ENCODE measurements at places on chromosomes 7 and 10.

GRCh38 chr10:127207081-127207480, 10.7 kb upstream of the INSYN2A start:
- DNase-seq: no peak

- no peak for DNase-seq
Measured at GRCh38 chr7:40199076-40199802, 64.4 kb downstream of the SUGCT start.

GRCh38 chr10:124271676-124272075, 147.0 kb downstream of the OAT start:
- no peak for DNase-seq

GRCh38 chr7:90788052-90788451, 191.9 kb downstream of the CDK14 start:
- DNase-seq: no peak

- DNase-seq: no peak
Measured at GRCh38 chr7:150717814-150718420, 1.5 kb downstream of the GIMAP1 start.

GRCh38 chr10:98424295-98425254, 9.6 kb upstream of the PYROXD2 start:
- DNase-seq: no peak

DNA sequence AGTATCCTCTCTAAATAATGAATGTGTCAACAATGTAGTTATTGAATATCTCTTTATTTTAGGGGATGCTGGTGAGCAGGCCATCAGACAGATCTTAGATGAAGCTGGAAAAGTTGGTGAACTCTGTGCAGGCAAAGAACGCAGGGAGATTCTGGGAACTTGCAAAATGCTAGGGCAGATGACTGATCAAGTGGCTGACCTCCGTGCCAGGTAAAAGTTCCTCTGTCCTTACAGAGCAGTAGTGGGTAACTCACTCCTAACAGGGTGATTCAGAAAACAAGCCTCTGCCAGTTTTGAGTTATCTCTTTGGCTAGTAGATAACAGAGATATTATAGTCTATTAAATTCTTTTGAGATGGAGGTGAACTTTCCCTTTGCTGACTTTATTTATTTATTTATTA, 67.3 kb downstream of the AP3M1 start:
- DNase-seq: no peak

DNA sequence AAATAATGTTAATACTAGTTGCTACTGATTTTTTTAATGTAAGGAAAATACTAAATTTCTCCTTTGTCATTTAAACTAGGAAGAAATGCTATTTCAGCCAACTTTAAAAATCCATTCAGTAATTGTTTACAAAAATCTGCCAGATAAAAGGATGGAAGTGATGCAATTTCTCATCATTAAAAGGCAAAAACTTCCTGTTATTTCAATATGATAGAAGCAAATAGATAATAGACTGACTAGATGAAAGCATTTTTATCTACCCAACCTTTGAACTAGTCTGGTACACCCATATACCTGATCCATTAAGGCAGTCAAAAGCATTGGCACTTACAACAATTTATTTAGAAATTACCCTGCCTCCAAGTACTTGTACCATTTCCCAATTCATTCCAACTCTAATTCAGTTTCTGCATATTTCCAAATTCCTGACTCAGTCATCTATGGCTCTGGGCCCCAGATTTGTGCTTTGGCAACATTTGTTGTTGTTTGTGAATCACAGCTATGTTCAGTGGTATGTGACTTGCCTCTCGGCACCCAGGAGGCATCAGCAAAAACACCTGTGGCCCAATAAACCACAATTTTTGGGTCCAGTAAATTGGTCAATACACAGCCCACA, 482.6 kb upstream of the SEMA3A start:
- DNase-seq: no peak

GRCh38 chr7:5428478-5429252, 5.0 kb upstream of the TNRC18 start:
- DNase-seq: peak; percentile 30

DNA sequence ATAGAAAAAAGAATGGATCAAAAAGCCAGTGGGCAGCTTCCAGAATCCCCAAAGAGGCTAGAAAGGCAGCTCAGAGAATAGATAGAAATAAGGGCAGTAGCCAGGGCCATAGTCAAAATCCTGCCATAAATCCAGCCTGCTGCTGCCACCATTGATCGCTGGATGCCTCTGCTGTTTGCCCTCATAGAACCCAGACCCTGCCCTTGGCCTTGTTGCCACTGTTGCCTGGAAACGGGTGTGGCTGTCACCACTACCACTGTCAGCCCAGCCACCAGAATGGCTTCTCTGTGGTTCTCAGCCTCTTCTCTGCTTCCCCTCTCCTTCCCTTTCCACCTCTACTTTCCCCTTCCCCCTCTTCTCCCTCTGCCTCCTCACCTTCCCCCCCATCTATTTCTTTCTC, 57.8 kb downstream of the HHEX start:
- DNase-seq: no peak

DNA sequence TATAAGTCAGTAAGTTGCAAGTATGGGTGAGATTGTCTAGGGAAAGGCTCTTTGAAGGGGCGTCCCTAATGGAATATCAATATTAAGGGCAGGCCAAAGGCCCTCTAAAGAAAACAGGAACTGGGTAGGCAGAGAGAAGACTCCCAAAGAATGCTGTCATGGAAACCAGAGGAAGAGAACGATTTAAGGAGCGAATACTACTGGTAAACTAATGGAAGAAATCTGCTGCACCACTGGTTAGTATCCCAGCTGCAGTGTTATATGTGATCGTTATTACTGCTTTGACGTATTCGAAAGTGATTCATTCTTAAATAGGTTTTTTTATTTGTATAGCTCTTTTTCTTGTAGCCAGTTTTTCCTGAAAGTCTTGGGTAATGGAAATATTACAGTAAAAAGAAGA, 1.3 kb downstream of the CASP2 start:
- DNase-seq: no peak

- no peak for DNase-seq
Measured at GRCh38 chr10:47238331-47239095, 61.5 kb upstream of the GDF10 start.

DNA sequence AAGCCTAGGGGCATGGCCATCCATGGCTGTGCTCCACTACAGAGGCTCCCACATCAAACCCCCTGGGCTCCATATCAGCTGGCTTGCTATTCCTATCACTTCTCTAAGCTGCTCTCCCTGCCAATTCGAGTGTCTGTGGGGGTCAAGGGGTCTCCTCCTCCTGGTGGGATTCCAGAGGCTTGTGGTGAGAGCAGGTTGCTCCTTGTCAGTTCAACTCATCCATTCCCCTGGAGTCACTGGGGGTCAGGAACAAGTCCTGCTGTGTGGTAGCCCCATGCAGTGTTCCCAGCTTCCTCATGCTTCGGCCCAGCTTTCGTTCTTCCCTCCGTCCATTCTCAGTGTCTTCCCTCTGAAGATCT, 86.6 kb upstream of the UNC5B start:
- no peak for DNase-seq

- DNase-seq: no peak
Measured at GRCh38 chr7:107332488-107333269, 137.2 kb upstream of the GPR22 start.

GRCh38 chr10:34768972-34769330, 46.1 kb downstream of the PARD3 start:
- no peak for DNase-seq

- DNase-seq: no peak
Measured at GRCh38 chr10:49534670-49535381, 4.1 kb downstream of the ERCC6 start.

DNA sequence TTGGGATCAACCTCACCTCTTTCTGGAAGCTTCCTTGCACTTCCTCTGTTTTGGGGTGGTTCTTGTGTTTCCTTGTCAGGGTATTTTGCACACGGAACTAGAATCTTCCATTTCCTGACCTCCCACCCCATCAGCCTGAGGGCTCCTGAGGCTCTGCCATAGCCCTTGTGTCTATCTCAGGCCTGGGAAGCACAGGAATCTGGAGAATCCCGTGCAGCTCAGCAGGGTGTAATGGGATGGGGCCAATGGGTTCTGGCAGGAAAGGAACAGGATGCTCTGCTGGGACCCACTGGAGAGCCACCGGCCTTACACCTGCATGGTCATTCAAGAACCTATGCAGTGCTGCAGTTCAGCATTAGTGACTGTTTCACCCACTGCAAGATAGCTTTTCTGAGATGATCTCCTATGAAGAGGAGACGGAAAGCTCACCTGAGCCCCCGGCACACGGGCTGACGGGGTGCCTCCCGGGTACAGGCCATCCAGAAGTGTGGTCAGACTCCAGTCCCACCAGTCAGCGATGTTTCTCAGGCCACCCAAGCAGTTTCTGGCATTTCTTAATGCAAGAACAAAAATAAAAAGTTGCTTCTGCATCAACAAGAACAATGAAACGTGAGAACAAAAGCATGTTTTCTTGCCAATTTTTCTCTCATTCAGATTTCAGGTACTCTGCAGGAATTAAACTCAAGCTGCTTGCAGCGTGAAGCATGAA, 133.2 kb downstream of the PKD1L1 start:
- DNase-seq: no peak

DNA sequence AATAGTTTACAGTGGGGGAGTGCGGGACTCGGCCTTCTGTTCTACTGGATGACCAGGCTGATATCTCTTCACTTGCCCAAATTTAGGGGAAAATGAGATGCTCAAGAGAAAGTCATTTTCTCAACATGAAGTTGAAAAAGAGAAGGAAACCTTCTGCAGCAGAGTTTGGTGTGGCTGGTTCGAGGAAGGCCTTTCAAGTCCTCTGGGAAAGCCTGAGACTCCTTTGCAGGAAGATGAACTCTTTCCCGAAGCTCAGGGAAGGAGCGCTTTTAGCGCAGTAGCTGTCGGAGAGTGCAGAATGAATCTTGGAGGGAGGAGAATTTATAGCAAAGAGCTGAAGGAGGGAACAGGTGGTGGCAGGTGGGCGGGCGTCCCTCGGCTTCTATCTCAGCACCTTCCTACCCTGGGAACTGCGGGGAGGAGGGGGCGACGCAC, at the start of gene ATOH7:
Gene ATOH7 (minus strand): TSS at position 297 of the 435 bp plus-strand sequence. CDS start 436 bp downstream, outside the sequence.
- no peak for DNase-seq

- no peak for DNase-seq
Measured at GRCh38 chr10:123974406-123974805, 82.8 kb upstream of the CPXM2 start.

- no peak for DNase-seq
Measured at GRCh38 chr10:71512312-71512711, 115.6 kb downstream of the CDH23 start.

- DNase-seq: no peak
Measured at GRCh38 chr7:71393661-71394060, 261.7 kb downstream of the GALNT17 start.

- no peak for DNase-seq
Measured at GRCh38 chr7:159108491-159108890, 36.2 kb downstream of the VIPR2 start.

GRCh38 chr10:117968354-117969182, 78.2 kb downstream of the RAB11FIP2 start:
- no peak for DNase-seq

GRCh38 chr7:2774935-2775334, 69.2 kb downstream of the GNA12 start:
- no peak for DNase-seq

GRCh38 chr7:69095649-69096048, 502.6 kb upstream of the AUTS2 start:
- no peak for DNase-seq

GRCh38 chr10:130497056-130498010, 361.1 kb downstream of the GLRX3 start:
- DNase-seq: no peak

DNA sequence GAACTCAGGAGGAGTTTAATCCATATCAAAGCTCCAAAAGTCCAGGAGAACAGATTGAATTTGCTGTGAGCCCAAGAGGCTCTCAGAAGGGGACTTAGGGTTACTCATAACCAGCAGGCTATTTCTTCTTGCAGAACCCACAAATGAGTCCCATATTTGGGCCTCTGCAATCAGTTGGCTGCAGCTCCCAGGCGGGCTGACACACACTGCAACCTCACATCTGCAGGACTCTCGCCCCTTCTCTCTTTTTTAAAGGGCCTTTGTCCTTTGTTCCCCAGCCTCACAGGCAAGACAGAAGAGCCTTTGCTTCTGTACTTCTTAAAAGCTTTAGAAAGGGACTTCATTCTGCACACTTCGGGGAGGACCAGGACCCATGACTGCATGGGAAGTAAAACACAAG, 26.7 kb downstream of the CREB3L2 start:
- no peak for DNase-seq

DNA sequence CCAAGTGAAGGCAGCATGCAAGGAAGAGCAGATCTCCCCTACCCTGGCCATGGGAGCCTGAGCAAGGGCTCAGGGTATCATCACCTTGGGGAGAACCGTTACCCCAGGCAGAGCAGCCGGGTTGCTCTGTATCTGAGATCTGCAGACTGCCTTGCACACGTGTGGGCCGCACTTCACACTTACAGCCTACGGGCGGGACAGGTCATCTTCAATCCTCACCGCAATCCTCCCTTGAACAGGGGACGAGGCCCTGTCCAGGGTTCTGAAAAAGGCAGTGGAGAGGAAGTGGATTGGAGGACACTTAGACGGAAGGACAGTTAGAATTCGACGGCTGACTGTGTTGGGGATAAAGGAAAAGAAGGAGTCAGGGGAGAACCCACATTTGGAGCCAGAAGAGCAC, 51.4 kb downstream of the NPS start:
- DNase-seq: no peak

- no peak for DNase-seq
Measured at GRCh38 chr7:132636581-132636980, 60.3 kb upstream of the PLXNA4 start.

GRCh38 chr7:81790686-81791085, 20.8 kb upstream of the HGF start:
- no peak for DNase-seq

DNA sequence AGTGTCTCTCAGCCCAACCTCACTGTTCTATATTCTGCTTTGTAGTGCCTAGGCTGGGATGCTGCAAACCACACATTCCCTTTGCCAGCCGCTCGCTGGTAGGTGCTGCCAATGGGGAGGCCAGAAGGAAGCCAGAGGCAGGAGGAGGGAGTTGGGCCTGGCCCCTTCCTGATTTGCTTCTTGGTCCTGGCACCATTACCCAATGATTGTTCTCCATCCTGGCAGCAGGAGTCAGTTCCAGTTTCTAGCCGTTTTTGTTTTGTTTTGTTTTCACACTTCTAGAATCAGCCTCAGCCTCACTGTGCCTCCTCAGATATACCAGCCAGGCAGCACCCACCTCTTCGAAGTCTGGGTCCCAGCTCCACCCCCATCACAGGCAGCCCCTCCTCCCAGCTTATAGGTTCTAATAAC, 27.4 kb upstream of the LOXL4 start:
- DNase-seq: no peak

DNA sequence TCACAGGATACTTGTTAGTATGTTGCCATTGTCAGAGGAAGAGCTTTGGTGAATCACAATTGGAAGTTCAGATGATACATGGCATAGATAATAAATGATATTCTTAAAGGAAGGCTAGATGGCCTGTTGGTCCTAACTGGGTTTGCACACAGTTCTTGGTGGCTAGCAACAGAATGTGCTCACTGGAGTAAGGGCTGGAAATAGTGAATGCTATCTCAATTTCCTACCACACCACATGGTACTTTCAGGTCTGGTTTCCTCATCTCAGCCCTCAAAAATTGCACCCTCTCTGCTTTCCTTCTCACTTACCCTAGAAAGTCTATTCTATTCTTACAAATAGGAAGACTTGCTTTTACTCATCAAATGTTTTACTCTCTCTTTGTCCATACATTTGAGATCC, 622.5 kb downstream of the ANKRD7 start:
- DNase-seq: no peak

Data from stimulated activated CD8-positive, alpha-beta memory T cell treated with anti-CD3 and anti-CD28 coated beads, Interleukin-4, amount 100 ng/mL, for 48 hours (primary cell).